Fibroblast of the aortic adventitia (primary cell): ENCODE measurements at places on chromosomes 1 and 21. TPM values are rescaled to one million over a fixed set of nuclear protein-coding genes. Genes with fewer than 3 reads are reported as not detected.

Gene CCDC24
- 2.6 TPM in 2 replicates for total RNA-seq

Gene PRR9
- not detected in 2 replicates for total RNA-seq

Gene CXADR
- 1.6 and 2.0 TPM in 2 replicates for total RNA-seq

Gene OSCP1
- total RNA-seq, result 2.7 and 8.7 TPM in 2 replicates

Gene NUAK2
- total RNA-seq, result 0.74 and 2.9 TPM in 2 replicates

Gene CFH
- 105 and 517 TPM in 2 replicates for total RNA-seq

Gene GRHL3
- not detected in 2 replicates for total RNA-seq

Gene LYPD8
- total RNA-seq, result 0.27 TPM in 1 of 2 replicates, not detected in the other

Gene LGALS8
- 58.4 and 64.8 TPM in 2 replicates for total RNA-seq

Gene TBX15
- 0.33 and 0.63 TPM in 2 replicates for total RNA-seq

Gene GJA8
- total RNA-seq, result not detected in 2 replicates

Gene HSD3B2
- not detected in 2 replicates for total RNA-seq

Gene DTL
- total RNA-seq, result 1.5 and 47.7 TPM in 2 replicates

Gene TTC34
- total RNA-seq, result 0.27 and 0.41 TPM in 2 replicates

Gene UBIAD1
- 2.6 and 11.7 TPM in 2 replicates for total RNA-seq

Gene CDC42
- total RNA-seq, result 253 and 525 TPM in 2 replicates

Gene CHML
- total RNA-seq, result 2.8 and 10.1 TPM in 2 replicates

Gene USP1
- 32.4 and 64.8 TPM in 2 replicates for total RNA-seq

Gene CD244
- total RNA-seq, result 0.33 TPM in 1 of 2 replicates, not detected in the other

Gene KLHL21
- total RNA-seq, result 40.8 and 78.4 TPM in 2 replicates

Gene C1orf226
- 0.09 TPM in 1 of 2 replicates, not detected in the other for total RNA-seq

Gene ADAM30
- not detected in 2 replicates for total RNA-seq

Gene FNBP1L
- total RNA-seq, result 15.0 and 22.9 TPM in 2 replicates

Gene CD160
- total RNA-seq, result not detected in 2 replicates

Gene HSD3B1
- not detected in 2 replicates for total RNA-seq

Gene WNT4
- total RNA-seq, result under 0.01 TPM in 1 of 2 replicates, not detected in the other

Gene ITGB2
- 0.09 TPM in 1 of 2 replicates, not detected in the other for total RNA-seq

Gene IVL
- not detected in 2 replicates for total RNA-seq

Gene SOX13
- 3.3 and 5.1 TPM in 2 replicates for total RNA-seq

Gene RGS8
- total RNA-seq, result 0.16 TPM in 1 of 2 replicates, not detected in the other

Gene HEYL
- not detected in 2 replicates for total RNA-seq

Gene CD52
- not detected in 2 replicates for total RNA-seq

Gene FAM72D
- 2.2 TPM in 1 of 2 replicates, not detected in the other for total RNA-seq

Gene CNR2
- total RNA-seq, result under 0.01 TPM in 1 of 2 replicates, not detected in the other

Gene CD84
- total RNA-seq, result not detected in 2 replicates

Gene AADACL3
- total RNA-seq, result not detected in 2 replicates

Gene FCGR3A
- not detected in 2 replicates for total RNA-seq

Gene PYHIN1
- total RNA-seq, result 1.6 TPM in 1 of 2 replicates, not detected in the other

Gene LMX1A
- total RNA-seq, result not detected in 2 replicates

Gene TOMM40L
- 5.2 and 9.1 TPM in 2 replicates for total RNA-seq

Gene AHDC1
- total RNA-seq, result 14.6 and 19.1 TPM in 2 replicates

Gene MASP2
- not detected in 2 replicates for total RNA-seq

Gene GUCA2A
- not detected in 2 replicates for total RNA-seq

Gene VWA5B1
- total RNA-seq, result not detected in 2 replicates

Gene ARHGAP29
- 32.5 and 77.2 TPM in 2 replicates for total RNA-seq

Gene MACO1
- total RNA-seq, result 17.3 and 23.4 TPM in 2 replicates

Gene SH2D2A
- not detected in 2 replicates for total RNA-seq

Gene CR2
- not detected in 2 replicates for total RNA-seq

Gene BRDT
- total RNA-seq, result not detected in 2 replicates

Gene ASCL5
- not detected in 2 replicates for total RNA-seq

Gene RHEX
- not detected in 2 replicates for total RNA-seq
